Caco-2 (cell line): ENCODE measurements at places on chromosomes 4 and X. TPM values are rescaled to one million over a fixed set of nuclear protein-coding genes. Genes with fewer than 3 reads are reported as not detected.

The GPR173 gene
- total RNA-seq, result 0.18 and 0.26 TPM in 2 replicates

DNA sequence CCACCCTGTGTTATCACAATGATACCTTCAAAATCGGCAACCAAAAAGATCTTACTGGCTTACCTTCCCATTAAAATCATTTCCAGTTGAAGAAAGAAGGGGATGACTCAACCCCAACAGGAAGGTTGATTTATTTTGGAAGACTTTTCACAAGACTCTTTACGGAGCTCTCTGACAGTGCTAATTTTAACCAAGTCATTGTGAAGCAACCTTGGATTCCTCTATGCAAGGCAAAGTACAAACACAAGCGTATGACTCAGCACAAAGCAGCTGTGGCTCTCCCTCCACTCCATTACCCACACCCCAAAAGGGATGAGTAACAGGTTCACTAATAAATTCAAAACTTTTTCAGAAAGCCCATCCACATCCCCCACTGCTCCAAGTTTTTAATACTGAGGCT, 213.8 kb upstream of the FGF13 start:
- DNase-seq, result no peak

- DNase-seq, result no peak
Observed at GRCh38 chr4:156820931-156821330, 150.7 kb downstream of the PDGFC start.

- DNase-seq, result no peak
Observed at GRCh38 chrX:107559506-107559905, 68.8 kb upstream of the PRPS1 start.

GRCh38 chr4:11593576-11594116, 165.0 kb upstream of the HS3ST1 start:
- DNase-seq, result no peak

DNA sequence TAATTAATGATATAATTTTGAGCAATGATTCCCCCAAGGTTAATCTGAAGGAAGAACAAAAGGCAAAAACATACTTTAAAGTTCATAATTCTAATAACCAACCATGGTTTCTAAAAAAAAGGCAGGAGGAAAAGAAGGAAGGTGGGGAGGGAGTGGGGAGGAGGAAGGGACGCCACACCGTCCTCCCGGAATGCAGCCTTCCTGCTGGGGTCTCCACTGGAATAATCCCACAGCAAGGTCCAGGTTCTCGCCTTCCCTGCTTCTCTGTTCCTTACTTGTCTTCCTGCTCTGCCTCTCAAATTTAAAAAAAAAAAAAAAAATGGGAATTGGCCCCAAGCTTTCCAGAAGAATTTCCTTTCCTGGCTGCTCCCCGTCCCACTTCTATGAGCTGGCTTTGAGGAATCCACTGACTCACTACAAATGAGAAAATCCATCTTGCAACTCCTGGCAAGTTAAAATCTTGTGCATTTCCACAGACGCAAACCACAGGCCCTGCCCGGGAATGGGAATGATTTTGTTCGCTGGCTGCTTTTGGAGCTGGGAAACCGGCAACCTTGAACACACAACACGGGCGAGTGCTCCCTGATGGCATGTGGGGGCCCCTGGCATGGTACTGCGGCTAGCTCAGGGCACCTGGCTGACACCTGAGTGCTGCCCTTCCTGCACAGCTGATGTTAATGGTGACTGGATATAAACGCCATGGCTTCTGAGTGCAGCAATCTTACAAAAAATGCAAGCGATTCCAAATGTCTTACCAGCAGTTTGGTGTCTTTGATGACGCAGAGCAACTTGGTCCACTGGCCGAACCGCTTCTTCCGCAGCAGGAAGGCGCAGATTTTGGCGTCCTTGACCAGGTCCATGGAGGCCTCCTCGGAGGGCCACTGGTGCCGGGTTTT, 97.0 kb downstream of the AFAP1 start:
- DNase-seq, result no peak

DNA sequence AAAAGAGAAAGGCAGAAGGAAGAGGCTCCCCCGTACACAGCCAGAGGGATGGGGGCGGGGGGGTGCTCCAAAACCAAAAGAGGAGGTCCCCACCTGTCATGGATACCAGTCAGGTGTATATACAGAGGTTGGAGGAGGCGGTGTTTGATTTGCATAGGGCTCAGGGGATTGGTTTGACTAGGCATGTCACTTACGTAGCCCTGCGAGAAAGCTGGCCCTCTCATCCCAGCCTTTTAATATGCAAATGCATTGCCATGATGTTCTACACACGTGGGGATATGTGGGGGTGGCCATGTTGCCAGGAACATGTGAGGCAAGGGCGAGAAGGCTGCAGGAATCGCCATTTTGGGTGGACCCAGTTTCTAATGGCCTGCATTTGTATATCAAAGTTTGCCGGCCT, 38.6 kb downstream of the TMEM150C start:
- no peak for DNase-seq

- no peak for DNase-seq
Observed at GRCh38 chrX:136689436-136689835, 41.5 kb downstream of the CD40LG start.
